Effector memory CD8-positive, alpha-beta T cell (primary cell): ENCODE measurements at places on chromosomes 4 and X.
A peak's percentile ranks its signal among the peaks of the same experiment; 100 is the strongest.

GRCh38 chr4:139956507-139957017 lies 197.4 kb downstream of the MAML3 start:
- DNase-seq, result no peak

DNA sequence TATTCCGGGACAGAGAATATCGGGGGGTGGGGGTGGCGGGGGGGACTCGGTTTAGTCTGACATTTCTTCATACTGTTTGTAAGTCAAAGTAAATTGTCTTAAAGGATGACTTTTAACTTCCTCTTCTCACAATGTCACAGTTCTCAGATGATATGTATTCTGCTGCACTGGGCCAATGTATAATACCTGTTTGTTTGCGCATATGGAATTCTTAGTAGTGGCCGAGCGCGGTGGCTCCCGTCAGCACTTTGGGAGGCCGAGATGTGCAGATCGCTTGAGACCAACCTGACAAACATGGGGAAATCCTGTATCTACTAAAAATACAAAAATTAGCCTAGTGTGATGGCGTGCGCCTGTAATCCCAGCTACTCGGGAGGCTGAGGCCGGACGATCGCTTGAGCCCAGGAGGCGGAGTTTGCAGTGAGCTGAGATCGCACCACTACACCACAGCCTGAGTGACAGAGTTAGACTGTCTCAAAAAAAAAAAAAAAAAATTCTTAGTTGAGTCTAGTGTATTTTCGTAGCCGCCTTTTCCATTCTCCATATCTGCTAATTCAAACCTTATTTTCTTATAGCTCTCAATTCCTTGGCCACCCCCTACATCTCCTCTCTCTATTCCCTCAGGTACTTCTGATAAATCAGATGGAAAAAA lies 851 bp downstream of the POLR2B start:
- DNase-seq, result peak; percentile 18

GRCh38 chr4:27090406-27090805 lies 229.8 kb downstream of the STIM2 start:
- no peak for DNase-seq

- no peak for DNase-seq
These were observed 161.3 kb upstream of the MAMLD1 start for GRCh38 chrX:150201841-150202240.

- DNase-seq, result no peak
These were observed 12.2 kb downstream of the UCP1 start for GRCh38 chr4:140556372-140557085.

DNA sequence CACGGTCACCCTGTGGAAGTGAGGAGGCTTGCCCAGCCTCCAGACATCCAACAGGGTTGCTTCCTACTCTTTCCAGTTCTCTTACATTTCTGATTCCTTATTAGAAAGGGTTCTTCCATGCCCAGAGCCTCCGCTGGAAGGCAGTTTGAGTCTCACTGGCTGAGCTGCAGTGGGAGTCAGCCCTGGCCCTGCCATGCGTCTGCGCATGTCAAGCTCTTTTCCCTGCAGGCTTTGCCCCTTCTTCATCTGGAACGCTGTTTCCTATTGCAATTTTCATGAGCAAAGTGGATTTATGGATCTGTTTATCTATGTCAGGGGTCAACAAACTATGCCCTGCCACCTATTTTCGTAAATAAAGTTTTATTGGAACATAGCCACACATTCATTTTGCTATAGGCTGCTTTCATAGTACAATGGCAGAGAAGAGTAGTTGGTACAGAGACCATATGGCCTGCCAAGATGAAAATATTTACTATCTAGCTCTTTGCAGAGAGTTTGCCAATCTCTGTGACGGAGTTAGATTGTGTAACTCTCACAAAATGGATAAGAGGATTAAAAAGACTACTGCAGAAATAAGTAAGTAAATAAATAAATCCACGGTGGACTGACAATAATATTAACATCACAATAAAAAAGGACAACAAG lies 3.9 kb upstream of the CHRNA9 start:
- no peak for DNase-seq

- no peak for DNase-seq
These were observed 856 bp downstream of the SLC9B1 start for GRCh38 chr4:103018391-103019307.

DNA sequence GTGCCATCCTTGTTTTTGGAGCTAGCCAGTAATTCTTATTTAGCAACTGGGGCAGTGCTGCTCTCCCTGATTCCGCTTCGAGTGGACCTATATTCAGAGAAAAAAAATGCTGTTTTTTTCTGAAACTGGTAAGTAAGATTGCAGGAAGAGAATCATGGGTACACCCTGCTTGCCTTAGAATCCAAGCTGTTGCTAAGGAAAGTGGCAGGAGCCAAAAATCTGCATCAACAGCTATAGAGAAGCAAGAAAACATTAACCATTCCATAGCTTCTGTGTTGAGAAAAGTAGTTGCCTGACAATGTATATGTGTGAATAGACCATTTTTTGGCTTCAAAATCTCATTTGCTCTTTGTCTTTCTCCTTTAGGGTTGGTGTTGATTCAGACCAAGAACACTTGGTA lies 44.5 kb downstream of the SLC9A6 start:
- DNase-seq, result no peak

DNA sequence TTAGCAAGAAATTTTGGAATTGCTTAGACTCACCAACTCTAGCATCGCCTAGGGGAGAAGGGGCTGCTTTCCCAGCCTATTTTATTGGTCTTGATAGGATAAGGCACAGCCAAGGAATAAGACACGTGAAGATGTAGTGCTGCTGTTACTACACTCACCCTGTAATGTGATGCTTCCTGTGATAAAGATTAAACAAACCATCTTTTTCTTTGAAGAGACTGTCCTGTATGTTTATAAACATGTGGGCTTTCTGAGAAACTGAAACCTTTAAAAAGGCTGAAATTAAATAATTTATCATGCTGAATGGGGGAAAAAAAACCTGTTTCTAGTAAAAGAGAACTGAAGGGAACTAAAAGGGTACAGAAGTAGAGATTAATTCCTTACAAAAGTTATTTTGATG lies 13.2 kb downstream of the TAPT1 start:
- no peak for DNase-seq
